ENCODE measurements at places on chromosomes 7 and 10.

DNA sequence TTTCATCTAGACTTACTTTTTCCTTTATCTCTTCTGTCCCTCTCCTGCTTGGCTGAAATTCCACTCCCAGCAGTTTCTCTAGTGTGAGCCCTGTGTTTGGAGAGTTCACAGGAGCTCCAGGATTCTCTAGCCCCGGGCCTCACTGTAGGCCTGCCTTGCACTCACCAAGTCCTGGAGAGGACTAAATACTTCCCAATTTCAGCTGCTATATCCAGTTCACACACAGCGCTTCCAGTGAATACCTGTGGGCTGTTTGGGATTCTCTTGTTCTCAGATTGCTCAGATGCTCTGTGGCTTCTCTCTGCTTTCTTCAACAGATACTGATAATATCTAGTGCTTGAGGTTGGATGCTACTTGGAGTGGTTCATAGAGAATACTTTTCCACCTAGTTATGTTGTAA lies 46.0 kb downstream of the MINPP1 start:
- peak overlapping the region; percentile 41 for H3K27ac ChIP-seq
- H3K4me3 ChIP-seq = no peak overlapping the region
- H3K4me1 ChIP-seq = peaks cover 15% of the 10 kb centered on the region
- H3K27me3 ChIP-seq = no peaks in the 10 kb centered on the region

GRCh38 chr10:118173296-118173695 lies 126.6 kb upstream of the RAB11FIP2 start:
- no peak overlapping the region for H3K27ac ChIP-seq
- DNase-seq = no peak
- H3K4me3 ChIP-seq = no peak overlapping the region
- H3K4me1 ChIP-seq = no peaks in the 10 kb centered on the region
- peaks cover 57% of the 10 kb centered on the region for H3K27me3 ChIP-seq

- peaks cover 86% of the 10 kb centered on the region for H3K4me1 ChIP-seq
- DNase-seq = no peak
- H3K36me3 ChIP-seq = peaks cover 58% of the 10 kb centered on the region
Observed at GRCh38 chr7:43631559-43631958, 48.7 kb downstream of the STK17A start.

- H3K4me3 ChIP-seq = no peak overlapping the region
- H3K36me3 ChIP-seq = no peaks in the 10 kb centered on the region
- peaks cover 23% of the 10 kb centered on the region for H3K27me3 ChIP-seq
- no peaks in the 10 kb centered on the region for H3K4me1 ChIP-seq
- H3K27ac ChIP-seq = no peak overlapping the region
Observed at GRCh38 chr10:33453081-33454025, 118.9 kb upstream of the NRP1 start.

DNA sequence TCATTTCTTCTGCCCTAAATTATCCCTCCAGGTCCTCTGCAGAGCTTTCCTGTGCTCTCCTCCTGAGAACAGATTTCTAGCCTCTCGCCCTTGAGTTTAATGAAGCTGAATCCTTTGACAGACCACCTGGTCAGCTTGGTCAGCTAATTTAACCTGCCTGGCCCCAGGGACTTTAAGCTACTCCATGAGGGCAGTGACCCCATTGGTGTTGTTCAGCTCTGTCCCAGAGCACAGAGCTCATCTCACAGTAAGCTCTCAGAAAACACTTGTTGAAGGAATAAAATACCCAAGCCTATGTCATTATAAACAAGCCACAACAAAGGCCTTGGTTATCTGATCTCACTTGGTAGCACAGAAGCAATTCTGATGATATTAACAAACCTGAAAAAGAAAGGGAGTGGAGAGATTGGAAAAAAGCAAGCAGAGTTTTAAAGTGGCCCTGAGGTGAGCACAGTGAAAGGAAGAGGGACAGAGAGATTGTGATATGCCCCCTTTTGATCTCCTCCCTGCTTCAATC lies 24.4 kb downstream of the SLC26A4 start:
- H3K4me3 ChIP-seq = no peak overlapping the region
- H3K36me3 ChIP-seq = peaks cover 1% of the 10 kb centered on the region
- no peak overlapping the region for H3K27ac ChIP-seq
- no peak for DNase-seq
- peaks cover 9% of the 10 kb centered on the region for H3K27me3 ChIP-seq

GRCh38 chr10:15370856-15371701 lies at the start of gene FAM171A1:
FAM171A1 (minus strand) TSS chr10:15371289; CDS start chr10:15371052, 237 bp downstream.
- H3K36me3 ChIP-seq = no peaks in the 10 kb centered on the region
- no peak within 1 kb of the TSS for H3K27ac ChIP-seq
- no peak for DNase-seq
- H3K4me3 ChIP-seq = peak within 1 kb of the TSS; percentile 67
- no peaks in the 10 kb centered on the region for H3K4me1 ChIP-seq

DNA sequence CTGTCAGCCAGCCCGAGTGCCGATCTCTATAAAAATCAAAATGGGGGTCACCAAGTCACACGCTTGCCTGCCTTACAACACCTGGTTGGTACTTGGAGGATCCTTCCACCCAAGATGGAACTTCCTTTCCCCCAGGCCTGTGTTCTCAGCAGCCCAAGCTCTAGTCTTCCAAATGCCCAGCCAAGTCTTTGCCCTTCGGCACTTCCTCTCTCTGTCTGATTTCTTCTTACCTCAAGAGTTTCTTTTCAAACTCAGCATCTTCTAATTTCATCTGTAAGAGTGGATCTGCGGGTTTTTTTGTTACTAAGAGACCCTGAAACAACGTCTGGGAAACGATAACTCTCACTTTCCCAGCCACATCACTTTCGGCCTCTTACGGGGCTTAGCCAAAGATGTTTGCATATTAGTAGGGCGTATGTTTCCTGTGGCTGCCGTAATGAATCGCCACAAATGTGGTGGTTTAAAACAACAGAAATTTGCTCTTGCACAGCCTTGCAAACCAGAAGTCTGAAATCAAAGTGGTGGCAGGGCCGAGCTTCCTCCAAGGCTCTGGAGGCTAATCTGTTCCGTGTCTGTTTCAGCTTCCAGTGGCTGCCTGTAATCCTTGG lies 219.9 kb downstream of the TCF7L2 start:
- peaks cover 18% of the 10 kb centered on the region for H3K4me1 ChIP-seq
- no peak overlapping the region for H3K27ac ChIP-seq
- H3K4me3 ChIP-seq = no peak overlapping the region
- DNase-seq = no peak
- H3K36me3 ChIP-seq = peaks cover 3% of the 10 kb centered on the region
- H3K27me3 ChIP-seq = no peaks in the 10 kb centered on the region

DNA sequence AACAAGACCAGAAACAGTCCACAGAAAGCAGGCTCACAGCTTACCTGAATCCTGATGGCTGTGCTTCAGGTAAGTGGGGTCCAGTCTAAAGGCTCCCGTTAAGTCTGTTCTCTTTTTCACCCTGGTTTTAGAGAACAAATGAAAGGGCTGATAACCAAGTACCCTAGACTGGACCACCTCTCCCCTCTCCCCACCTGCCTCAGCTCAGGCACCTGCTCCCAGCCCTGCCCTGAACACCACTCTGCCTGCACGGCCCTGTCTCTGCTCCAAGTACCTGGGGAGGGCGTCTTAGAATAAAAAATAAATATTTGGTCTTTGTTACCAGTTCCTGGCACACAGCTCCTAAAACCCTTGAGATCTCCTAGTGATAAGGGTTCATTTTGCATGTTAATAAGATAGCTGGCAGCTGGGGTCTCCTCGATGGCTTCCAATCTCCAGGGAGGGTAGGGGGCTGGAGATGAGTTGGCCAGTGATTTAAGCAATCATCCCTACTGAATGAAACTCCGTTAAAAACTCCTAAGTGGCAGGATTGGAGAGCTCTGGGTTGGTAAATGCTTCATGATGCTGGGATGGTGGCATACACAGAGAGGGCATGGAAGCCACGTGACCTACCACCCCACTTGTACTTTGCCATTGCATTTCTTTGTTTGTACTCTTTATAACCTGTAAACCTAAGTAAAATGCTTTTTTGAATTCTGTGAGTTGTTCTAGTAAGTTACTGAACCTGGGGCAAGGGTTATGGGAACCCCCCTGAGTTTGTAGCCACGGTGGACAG lies 29.8 kb upstream of the FIGNL1 start:
- no peak overlapping the region for H3K4me3 ChIP-seq
- H3K36me3 ChIP-seq = no peaks in the 10 kb centered on the region
- H3K27ac ChIP-seq = no peak overlapping the region
- peaks cover 40% of the 10 kb centered on the region for H3K27me3 ChIP-seq

DNA sequence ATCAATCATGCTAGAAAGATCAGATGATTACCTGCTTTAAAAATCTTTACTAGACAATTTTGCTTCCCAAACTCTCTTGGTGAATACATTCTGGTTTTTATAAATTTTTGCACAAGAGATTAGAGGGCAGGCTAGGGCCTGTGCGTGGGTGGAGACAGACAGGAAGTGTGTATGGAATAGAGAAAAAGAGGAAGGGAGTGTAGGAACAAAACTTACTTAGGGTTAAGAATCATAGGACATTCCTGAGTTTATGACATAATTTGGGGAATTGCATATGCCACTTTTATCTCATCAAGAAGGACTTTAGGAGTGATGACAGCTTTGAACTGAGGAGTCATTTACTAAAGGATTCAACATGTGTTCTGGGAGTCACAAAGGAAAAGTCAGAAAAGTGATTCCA lies 31.3 kb downstream of the LAMB1 start:
- H3K36me3 ChIP-seq = no peaks in the 10 kb centered on the region
- no peak overlapping the region for H3K27ac ChIP-seq
- H3K27me3 ChIP-seq = peaks cover 35% of the 10 kb centered on the region

- no peak overlapping the region for H3K4me3 ChIP-seq
- no peaks in the 10 kb centered on the region for H3K4me1 ChIP-seq
- no peak overlapping the region for H3K27ac ChIP-seq
Observed at GRCh38 chr7:14850039-14850438, 52.5 kb downstream of the DGKB start.

- peaks cover 4% of the 10 kb centered on the region for H3K36me3 ChIP-seq
- no peak for DNase-seq
- H3K4me3 ChIP-seq = peak overlapping the region; percentile 72
- H3K4me1 ChIP-seq = peaks cover 52% of the 10 kb centered on the region
- peak overlapping the region; percentile 92 for H3K27ac ChIP-seq
- no peaks in the 10 kb centered on the region for H3K27me3 ChIP-seq
Observed at GRCh38 chr10:24894309-24894708, 58.1 kb downstream of the PRTFDC1 start.

DNA sequence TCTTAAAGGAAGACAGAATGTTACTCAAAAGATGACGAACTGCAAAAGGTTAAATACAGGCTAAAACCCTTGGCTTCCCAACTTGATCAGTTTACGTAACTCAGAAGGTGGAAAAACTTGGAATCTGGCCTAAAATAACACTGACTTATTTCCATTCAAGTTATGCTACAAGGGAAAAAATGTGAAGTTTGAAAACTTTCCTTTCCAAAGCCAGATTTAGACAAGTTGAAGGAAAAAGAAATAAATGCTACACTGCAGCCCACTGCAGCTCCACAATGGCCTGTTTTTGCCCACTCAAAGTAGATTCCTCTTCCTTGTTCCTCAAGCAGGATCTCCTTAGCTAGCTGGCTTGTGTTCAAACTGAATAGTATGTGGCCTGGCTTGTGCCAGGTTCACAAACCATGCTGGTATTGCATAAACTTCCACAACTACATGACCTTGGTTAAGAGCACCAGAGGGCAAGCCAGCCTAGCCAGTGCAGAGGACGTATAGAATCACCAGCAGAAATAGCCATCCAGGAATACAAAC lies 166.2 kb downstream of the CPEB3 start:
- no peak overlapping the region for H3K4me3 ChIP-seq
- no peak overlapping the region for H3K27ac ChIP-seq
- H3K27me3 ChIP-seq = no peaks in the 10 kb centered on the region
- H3K36me3 ChIP-seq = no peaks in the 10 kb centered on the region
- DNase-seq = no peak

GRCh38 chr7:69656890-69657289 lies 58.6 kb downstream of the AUTS2 start:
- DNase-seq = no peak
- no peaks in the 10 kb centered on the region for H3K36me3 ChIP-seq
- H3K27ac ChIP-seq = no peak overlapping the region
- H3K27me3 ChIP-seq = peaks cover 15% of the 10 kb centered on the region
- H3K4me1 ChIP-seq = peaks cover 4% of the 10 kb centered on the region

- H3K4me1 ChIP-seq = peaks cover 18% of the 10 kb centered on the region
- no peak for DNase-seq
- no peaks in the 10 kb centered on the region for H3K27me3 ChIP-seq
- H3K36me3 ChIP-seq = peaks cover 4% of the 10 kb centered on the region
- no peak overlapping the region for H3K4me3 ChIP-seq
- H3K27ac ChIP-seq = peak overlapping the region; percentile 69
Observed at GRCh38 chr10:103120546-103120945, 72.5 kb downstream of the NT5C2 start.

DNA sequence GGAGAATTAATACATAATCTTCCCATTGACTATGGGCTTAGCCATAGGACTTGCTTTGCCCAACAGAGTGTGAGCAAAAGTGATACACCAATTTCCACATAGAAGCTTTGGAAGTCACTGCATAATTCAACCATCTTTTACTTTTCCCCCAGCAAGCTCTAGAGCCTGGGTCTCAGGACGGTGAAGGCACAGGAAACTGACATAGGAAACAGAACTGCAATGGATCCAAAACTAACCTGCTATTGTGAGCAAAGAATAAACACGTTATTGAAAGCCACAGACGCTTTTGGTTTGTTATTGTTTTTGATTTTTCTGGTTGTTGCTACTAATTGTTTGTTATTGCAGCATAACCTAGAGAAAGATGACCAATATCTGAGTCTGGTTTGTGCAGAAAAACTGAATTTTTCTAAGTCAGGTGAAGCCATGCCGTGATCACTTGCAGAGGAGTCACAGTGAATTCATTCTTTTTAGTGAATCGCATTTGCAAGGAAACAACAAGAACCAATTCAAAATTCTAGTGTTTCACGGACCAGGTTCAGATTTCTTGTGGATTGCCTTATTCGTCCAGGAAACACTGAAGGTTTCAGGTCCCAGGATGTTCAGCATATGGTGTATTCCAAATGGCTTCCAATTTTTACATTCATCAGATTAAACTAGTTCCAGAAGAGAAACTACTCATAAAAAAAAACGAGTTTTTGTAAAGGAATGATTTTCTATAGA lies 52.8 kb downstream of the CUBN start:
- no peaks in the 10 kb centered on the region for H3K27me3 ChIP-seq
- H3K4me1 ChIP-seq = no peaks in the 10 kb centered on the region
- no peak for DNase-seq
- H3K27ac ChIP-seq = no peak overlapping the region
- peaks cover 1% of the 10 kb centered on the region for H3K36me3 ChIP-seq
- H3K4me3 ChIP-seq = no peak overlapping the region

DNA sequence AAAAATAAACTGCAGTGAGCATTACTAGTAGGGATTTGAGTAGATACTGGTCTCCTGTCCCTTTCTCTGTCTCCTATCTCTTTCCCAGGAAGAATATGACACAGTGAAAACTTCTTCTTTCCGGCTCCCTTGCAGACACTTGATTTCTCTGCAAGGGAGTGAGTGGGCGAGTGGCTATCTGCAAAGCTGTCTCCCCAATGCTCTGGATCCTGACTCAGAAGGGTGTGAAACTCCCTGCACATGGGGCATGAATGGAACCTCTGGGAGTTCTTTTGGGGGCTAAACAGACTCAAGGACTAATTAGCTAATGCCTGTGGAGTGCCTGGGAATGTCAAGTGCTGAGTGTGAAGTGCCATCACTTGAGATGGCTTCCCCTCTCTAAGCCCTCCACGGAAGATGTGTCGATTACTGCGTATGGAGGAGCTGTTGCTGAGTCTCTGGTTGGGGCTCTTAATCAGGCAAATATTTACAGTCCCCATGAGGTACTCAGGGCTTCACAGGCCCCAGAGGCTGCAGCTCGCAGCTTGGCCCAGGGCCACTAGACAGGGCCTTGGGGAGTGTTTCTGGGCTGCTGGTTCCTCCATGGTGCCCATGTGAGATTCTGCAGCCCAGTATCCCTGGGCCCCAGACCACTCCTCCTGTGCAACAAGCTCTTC lies 139.8 kb downstream of the RPS24 start:
- H3K27me3 ChIP-seq = peaks cover 22% of the 10 kb centered on the region
- H3K4me3 ChIP-seq = no peak overlapping the region
- DNase-seq = no peak
- H3K4me1 ChIP-seq = no peaks in the 10 kb centered on the region
